ENCODE measurements at places on chromosomes 3 and 15.
A peak's percentile ranks its signal among the peaks of the same experiment; 100 is the strongest.

- no peak for DNase-seq
Measured at GRCh38 chr3:166304584-166304983, 467.4 kb upstream of the BCHE start.

DNA sequence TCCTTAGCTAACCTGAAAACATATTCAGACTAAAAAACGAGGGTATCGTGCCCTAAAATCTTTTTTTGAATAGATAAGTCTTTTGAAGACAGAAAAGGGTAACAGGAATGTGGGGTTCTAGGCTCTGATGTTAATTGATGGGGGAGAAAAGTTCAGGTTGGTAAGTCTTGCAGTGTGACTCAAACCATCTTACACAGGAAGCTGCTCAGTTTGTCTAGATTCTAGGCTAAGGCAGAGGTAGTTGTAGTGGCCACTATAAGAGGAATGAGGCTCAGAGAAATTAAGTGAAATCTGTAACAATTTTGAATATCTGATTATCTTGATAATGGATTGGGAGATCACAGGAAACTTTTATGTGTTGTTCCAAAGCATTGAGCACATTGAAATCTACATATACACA, 267.9 kb downstream of the PDCD6IP start:
- DNase-seq = no peak

GRCh38 chr3:37107846-37108245, 66.5 kb downstream of the LRRFIP2 start:
- no peak for DNase-seq

- no peak for DNase-seq
Measured at GRCh38 chr3:67288466-67289106, 290.5 kb downstream of the KBTBD8 start.

DNA sequence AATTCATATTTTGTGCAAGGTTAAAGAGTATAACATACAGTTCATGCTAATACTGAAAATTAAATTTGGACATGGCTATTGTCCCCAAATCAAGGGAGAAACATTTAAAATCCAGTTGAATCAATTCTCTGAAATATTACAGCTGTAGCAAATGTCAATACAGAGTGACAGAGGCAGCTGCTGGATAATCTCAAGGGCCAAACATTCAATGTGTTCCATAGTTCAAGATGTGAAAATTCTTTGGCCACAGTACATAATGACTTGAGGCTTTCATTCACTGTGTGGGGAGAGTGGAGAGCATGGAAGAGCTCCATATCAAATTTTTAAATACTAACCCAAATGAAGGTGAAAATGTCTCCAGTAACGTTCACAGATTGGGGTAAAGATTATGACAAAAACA, 1192.8 kb upstream of the CADM2 start:
- no peak for DNase-seq

DNA sequence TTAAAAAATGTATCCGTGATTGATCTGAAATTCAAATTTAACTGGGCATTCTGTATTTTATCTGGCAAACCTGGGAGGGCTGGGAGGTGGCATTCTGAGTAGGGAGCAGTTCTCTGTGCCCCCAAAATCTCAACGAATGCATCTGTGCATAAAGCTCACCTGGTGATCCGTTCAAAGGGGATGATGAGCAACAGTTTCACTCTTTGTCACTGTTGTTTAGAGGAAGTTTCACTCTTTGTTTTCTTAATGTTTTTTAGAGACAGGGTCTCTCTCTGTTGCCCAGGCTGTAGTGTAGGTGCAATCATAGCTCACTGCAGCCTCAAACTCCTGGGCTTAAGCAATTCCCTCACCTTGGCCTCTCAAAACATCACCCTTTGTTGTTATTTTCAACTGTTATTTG, 186.7 kb downstream of the SSR3 start:
- no peak for DNase-seq

DNA sequence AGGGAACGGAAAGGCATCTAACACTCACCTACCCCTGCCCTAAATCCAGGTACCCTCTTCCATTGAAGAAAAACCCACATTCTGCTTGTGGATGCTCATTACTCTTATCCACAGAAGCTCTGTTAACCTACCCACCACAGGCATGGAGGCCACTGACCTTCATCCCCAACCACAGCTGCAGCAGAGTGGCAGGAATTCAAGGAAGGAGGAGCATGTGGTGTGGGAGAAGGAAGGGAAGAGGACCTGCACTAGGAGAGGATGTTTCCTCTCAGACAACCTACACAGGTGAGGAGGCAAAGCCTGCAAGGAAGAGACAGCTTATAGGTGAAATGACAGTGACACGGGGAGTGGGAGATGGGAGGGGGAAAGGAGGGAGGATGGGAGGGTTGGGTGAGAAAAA, 192.5 kb upstream of the TSC22D2 start:
- DNase-seq = no peak

- no peak for DNase-seq
Measured at GRCh38 chr3:133460809-133461208, 61.0 kb downstream of the BFSP2 start.

GRCh38 chr15:64634027-64634426, 141.4 kb downstream of the RBPMS2 start:
- peak; percentile 5 for DNase-seq

DNA sequence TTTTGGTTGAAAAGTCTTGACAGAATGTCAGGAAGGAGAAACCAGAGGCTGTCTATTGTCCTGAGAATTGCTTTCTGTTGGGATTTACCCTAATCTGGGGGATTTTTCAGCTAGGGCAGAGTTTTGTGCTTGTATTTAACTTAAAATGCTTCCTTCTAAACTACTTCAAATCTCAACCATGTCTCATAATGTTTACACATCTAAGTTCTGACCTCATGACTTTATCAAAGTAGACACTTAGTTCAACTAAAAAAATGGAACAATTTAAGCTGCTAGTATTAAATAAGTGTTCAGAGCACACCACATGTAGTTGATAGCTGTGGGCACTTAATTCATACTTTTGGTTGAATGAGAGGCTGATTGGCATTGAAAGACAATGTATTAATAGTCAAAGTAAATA, 28.2 kb downstream of the CLDN1 start:
- DNase-seq = no peak

DNA sequence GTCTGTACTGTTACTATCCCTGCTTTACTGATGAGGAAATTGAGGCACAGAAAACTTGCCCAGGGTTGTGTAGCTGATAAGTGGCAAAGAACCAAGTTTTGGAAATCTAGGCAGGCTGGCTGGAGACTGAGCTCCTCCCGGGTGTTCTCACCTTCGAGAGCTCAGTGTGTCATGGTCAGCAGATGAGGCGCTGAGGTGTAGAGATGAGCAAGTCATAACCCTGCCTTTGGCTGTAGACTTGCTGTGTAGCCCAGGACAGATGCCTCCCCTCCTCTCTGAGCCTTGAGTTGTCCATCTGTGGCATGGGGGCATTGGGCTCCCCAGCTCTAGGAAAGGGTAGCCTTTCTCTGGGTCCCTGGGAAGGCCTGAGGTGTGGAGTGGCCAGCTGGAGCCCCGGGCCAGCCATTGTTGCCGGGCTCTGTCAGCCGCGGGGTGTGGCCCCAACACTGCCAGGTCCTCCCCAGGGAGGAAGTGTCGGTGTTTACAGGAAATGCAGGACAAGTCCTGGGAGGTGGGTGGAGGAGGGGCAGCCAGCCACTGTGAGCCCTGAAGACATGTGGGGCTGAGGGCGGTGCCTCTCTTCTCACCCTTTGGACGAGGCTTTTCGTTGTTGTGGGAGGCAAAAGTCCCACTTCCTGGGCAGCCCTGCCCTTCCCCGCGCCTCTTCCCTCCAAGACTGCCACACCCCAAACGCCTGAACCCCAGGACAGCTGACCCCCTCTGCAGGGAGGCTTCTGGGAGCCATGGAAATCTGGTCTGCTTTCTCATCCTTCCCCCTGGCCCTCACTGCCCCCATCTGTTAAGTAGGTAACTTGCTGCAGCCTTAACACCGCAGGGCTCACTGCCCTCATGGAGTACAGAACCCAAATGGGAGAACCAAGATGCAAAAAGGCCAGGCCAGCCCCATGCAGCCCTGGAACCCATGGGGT, 29.1 kb downstream of the FGD5 start:
- peak; percentile 33 for DNase-seq

DNA sequence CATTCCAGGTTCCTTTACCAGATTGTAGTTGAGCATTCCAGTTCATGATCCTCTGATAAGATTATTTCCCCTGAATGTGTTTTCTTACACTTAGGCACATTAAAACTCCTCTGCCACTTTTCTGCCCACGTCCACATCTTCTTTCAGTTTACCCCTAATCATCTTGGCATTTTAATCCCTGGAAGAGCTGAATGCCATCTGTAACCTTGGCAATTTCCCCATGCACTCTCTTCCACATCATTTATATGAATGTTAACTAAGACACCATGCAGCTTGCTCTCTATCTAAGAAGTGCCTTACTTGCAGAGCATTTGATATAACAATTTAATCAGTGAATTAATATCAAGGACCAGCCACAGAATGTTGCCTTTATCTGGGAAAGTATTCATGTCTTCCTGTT, 25.8 kb downstream of the TIMP4 start:
- no peak for DNase-seq

DNA sequence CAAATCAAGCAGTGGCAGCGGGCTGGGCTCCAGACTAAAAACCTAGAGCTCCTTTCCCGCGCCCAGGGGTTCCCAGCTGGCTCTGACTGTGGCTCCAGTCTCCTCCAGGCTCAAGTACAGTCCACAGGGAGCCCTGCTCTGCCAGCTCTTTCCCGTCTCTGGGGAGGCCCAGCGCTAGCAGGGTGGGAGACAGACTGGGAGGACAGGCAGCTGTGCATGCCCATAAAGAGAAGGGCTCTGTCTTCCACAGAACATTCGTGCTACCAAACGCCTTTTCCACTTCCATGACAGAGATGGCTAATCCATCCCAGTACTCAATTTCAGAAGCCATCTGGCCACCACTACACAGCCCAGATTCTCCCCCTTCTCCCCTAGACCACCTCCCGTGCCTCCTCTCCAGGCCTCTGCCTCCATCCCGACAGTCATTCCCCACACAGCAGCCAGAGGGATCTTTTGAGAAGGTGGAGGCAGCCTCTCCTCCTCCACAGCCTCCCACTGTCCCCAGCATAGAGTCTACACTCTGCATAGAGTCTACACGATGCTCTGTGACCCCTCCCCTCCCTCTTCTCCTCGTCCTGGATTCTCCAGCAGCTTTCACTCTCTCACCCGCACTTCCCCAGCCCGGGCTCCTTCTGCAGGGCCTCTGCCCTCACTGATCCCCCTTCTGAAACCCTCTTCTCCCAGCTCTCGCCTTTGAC, 6.8 kb upstream of the DUSP7 start:
- no peak for DNase-seq

DNA sequence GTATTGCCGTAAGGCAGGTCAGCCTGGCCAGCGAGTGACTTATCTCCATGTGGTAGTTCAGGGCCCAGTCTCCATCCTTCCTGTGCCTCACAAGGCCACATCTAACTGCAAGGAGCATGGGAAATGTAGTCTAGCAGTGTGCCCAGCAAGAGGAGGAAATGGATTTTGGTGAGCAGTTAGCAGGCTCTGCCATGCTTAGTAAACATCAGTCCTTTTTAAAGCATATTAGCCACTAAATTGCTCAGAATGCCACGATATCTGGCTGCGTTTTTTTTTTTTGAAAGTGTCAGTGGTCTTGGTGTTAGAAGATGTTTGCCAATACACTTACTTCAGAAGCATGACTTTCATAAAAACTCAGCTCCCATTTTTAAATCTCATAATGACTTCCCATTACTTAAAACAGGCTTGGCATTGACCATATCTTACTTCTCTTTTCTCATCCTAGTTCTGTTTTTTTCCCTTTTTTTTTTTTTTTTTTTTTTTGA, 470.2 kb upstream of the TPRG1 start:
- DNase-seq = peak; percentile 15

- DNase-seq = no peak
Measured at GRCh38 chr3:132840201-132840700, 118.0 kb upstream of the NPHP3 start.

GRCh38 chr3:139358841-139359562, 15.2 kb downstream of the MRPS22 start:
- DNase-seq = no peak

- DNase-seq = no peak
Measured at GRCh38 chr15:101244036-101244781, 7.6 kb downstream of the CHSY1 start.

- no peak for DNase-seq
Measured at GRCh38 chr3:126412841-126413692, 18.4 kb downstream of the CFAP100 start.

DNA sequence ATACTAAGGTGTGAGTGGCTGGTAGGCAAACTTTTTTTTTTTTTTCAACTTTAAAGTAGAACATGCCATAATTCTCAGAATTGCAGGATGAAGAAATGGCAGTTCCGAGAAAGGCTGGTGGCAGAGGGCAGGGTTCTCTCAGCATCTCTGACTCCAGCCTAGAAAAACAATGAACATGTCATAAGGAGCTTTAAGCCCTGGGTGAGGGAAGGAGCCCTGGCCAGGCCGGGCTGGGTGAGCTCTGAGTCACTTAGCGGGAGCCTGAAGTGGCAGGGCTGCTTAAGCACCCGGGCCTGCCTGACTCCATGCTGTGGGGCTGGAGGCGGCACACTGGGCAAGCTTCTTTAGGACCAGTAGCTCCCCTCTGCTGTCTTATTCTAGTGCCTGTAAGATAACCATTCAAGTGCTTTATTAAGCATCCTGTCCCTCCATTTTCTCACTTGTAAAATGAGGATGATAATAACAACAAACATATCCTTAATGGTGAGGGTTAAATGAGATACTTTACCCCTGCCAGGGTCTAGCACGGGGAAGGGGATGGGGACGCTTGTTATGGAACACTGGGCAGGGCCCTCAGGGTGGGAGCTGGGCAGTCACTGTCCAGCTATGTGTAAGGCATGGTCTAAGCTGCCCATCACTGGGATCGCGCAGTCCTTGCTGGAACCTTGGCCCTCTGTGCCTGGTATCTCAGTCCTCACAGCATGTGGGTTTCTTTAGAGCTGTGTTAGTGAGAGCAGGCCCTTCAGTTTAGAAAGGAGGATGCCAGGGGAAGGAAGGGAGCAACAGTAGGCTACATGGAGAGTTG, 18.4 kb downstream of the SMAD6 start:
- peak; percentile 85 for DNase-seq

GRCh38 chr15:89068325-89068784, 19.9 kb upstream of the ABHD2 start:
- peak; percentile 98 for DNase-seq

- DNase-seq = no peak
Measured at GRCh38 chr3:126984391-126985131, 1.6 kb downstream of the PLXNA1 start.

GRCh38 chr3:114659109-114660061, 365.6 kb downstream of the TIGIT start:
- DNase-seq = no peak

- DNase-seq = peak; percentile 40
Measured at GRCh38 chr15:96893159-96893906, 562.8 kb downstream of the NR2F2 start.

GRCh38 chr3:9111866-9112265, 137.6 kb downstream of the SRGAP3 start:
- no peak for DNase-seq

DNA sequence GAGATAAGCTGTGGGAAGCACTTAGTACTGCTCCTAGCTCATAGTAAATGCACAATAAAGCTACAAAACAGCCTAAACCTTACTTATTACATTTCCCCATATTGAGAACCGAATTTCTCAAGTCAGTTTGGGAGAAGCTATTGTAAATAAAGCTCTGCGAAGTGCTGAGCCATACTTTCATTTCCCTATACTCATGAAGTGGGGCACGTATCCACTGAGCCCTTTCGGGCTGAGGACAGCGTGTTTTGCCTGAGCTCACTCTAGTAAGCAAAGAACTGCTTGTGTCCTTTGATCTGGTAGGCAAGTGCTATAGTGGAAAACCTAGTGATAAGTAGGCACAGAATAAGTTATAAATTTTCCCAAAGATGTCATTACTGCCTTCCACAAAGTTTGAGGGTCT, 165.0 kb downstream of the RSL24D1 start:
- DNase-seq = no peak
